GM13977 (cell line): ENCODE measurements at places on chromosomes 16 and 17.

GRCh38 chr16:47712276-47713224 is 251.4 kb downstream of the PHKB start:
- no peak for DNase-seq

GRCh38 chr17:19752216-19753050 is 4.3 kb upstream of the ALDH3A1 start:
- DNase-seq: no peak

GRCh38 chr16:17469011-17469740 is 1.6 kb downstream of the XYLT1 start:
- DNase-seq: no peak

GRCh38 chr16:30556125-30556473 is 2.1 kb downstream of the ZNF764 start:
- DNase-seq: no peak

- no peak for DNase-seq
Observed at GRCh38 chr16:47059991-47060390, 83.8 kb downstream of the NETO2 start.

GRCh38 chr17:35554668-35555067 is 6.0 kb downstream of the SLFN14 start:
- DNase-seq: no peak

DNA sequence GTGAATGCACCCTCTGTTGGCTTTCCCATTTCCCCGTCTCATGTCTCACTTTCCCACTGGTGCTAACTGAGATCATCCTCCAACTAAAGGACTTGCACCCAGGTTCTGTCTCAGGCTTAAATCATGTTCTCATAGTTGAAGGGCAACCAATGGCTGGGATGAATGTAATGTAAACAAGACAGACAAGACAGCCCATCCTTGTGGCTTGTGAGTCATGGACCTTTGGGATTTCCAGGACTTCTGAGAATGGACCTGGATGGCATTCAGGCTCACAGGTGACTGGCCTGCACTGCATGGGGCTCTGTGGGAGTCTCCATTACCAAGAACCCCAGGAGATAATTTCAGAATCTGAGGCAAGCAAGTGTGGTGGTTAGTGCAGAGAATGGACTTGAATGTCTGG is 347.5 kb downstream of the HAPSTR1 start:
- DNase-seq: no peak

DNA sequence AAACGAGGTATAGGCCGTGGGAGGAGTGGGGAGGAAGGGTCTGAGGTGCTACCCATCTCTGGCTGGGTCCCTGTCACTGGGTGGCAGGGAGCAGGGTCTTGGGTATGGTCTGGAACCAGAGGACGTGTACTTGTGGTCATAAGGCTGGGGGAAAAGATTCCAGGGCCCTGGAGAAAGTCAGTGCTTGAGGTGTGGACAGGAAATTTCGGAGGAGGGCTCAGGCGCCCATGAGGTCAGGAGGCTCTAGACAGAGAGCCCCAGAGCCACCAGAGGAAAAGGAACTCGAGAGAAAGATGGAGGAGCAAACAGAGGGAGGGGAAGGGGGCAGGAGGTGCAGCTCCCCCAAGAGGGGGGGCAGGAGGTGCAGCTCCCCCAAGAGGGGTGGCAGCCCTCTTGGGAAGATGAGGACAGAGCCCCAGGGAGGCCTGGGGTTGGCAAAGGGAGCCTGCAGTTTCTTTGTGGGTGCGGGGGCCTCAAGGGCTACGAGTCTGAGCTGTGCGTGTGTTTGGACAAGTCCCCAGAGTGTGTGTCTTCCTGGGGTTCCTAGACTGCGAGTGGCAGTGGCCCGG is 683 bp upstream of the SLC7A6 start:
- no peak for DNase-seq

GRCh38 chr16:13014476-13014875 is 113.1 kb downstream of the SHISA9 start:
- no peak for DNase-seq

DNA sequence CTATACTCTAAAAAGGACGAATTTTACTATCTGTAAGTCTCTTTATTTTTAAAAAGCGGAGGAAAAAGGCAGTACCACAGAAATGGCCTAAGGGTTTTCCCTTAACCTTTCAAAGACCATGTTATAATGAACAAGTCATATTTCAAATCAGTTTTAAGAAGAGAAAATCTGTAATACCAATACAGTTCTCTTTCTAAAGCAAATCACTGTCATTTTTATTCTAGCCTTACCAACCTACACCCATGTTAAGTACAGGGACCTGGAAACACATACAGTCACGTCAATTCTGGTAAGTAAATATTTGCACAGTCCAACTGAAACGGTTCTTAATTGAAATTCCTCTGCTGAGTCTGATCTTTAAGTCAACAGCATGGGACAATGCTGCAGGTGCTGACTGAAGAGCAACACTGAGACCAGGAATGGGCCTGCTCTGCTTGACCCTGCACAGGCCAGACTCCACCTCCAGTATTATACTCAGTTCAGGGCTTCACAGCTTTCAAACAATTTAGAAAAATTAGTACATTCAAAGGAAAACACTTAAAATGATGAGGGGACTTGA is 20.2 kb downstream of the MBTPS1 start:
- DNase-seq: no peak

DNA sequence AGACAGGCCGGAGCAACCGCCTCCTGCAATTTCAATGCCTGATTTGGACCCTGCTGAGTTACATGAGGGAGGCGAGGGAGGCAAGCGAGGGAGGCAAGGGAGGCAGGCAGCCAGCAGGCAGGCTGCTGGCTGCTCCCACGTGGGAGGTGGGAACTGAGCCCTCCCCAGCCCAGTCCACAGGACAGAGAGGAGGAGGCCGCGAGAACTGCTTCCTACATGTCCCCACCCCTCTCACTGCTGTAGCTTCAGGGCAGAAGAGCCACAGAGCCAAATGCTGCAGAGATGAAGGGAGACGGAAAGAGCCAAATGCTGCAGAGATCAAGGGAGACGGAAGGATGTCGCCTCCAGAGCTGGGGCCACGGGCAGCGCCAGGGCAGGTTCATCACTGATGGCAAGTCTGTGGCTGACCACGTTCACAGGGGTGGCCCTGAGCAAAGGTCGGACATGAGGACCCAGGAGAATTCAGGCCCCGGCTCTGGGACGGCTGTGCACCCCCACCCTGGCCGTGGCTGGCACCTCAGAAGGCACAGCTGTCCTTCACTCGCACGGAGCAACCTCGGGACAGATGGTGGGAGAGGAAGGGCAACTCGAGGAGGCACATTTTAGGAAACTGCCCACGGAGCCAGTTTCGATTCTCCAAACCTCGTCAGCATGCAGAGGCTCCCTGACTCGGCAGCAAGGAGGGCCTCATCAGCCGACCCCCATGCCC is 21.5 kb downstream of the RPH3AL start:
- no peak for DNase-seq

GRCh38 chr16:46972429-46973206 is 856 bp downstream of the DNAJA2 start:
- DNase-seq: peak; percentile 72

GRCh38 chr17:82920150-82920549 is 80.3 kb upstream of the ZNF750 start:
- DNase-seq: no peak

- DNase-seq: no peak
Observed at GRCh38 chr17:50051082-50051576, 4.8 kb upstream of the ITGA3 start.

DNA sequence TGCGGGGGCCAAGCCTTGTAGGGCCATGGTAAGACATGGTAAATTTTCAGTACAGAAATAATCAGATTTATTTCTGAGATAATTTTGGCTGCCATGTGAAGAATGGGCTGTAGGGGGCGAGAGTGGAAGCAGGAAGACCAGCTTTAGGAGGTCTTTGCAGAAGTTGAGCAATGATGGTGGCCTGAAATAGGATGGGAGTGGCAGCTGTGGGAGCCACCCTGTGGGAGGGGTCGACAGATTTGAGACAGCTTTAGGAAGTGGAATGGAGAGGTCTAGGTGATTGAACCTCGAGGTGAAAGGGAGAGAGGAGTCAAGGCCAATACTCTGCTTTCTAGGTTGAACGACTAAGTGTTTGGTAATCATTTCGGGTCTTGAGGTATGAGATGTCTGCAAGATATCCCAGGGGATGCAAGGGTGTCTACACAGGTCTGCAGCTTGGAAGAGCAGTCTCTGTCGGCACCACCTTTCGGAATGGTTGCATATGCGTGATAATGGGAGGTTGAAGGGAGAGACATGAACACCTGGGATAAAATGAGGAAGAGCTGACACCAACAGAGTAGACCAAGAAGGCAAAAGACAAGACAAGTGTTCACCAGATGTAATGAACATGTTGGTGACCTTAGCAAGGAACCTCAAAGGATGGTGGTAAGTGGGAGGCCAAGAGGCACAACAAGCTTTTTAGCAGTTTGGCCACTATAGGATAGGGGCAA is 4.2 kb upstream of the ATXN7L3 start:
- peak; percentile 74 for DNase-seq

- peak; percentile 60 for DNase-seq
Observed at GRCh38 chr16:66728117-66728787, 23.2 kb downstream of the DYNC1LI2 start.

- DNase-seq: no peak
Observed at GRCh38 chr17:80025140-80025539, 10.5 kb downstream of the TBC1D16 start.

GRCh38 chr17:67111327-67111726 is 67.0 kb downstream of the CACNG1 start:
- DNase-seq: no peak

- DNase-seq: no peak
Observed at GRCh38 chr16:80947708-80948625, 58.7 kb downstream of the CMC2 start.

DNA sequence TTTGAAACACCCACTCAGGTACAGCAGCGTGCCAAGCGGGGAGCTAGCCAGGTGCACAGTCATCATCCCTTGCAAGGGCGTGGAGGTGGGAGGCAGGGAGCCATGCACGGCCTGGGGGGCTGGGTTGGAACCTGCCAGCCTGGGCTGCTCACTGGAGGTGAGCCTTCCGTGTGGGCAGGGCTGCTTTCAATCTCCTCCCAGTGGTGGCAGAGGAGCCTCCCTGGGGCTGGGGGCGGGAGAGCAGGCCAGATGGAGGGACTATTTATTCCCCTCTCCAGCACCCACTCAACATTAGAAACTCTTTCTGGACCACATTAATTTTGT is 90.3 kb downstream of the KATNIP start:
- no peak for DNase-seq

- DNase-seq: peak; percentile 79
Observed at GRCh38 chr16:46853713-46854443, 22.9 kb upstream of the C16orf87 start.
